BJ (cell line): ENCODE measurements at places on chromosomes 11 and 22.

GRCh38 chr11:66073669-66074068, 3.6 kb downstream of the PACS1 start:
- no peak for DNase-seq

DNA sequence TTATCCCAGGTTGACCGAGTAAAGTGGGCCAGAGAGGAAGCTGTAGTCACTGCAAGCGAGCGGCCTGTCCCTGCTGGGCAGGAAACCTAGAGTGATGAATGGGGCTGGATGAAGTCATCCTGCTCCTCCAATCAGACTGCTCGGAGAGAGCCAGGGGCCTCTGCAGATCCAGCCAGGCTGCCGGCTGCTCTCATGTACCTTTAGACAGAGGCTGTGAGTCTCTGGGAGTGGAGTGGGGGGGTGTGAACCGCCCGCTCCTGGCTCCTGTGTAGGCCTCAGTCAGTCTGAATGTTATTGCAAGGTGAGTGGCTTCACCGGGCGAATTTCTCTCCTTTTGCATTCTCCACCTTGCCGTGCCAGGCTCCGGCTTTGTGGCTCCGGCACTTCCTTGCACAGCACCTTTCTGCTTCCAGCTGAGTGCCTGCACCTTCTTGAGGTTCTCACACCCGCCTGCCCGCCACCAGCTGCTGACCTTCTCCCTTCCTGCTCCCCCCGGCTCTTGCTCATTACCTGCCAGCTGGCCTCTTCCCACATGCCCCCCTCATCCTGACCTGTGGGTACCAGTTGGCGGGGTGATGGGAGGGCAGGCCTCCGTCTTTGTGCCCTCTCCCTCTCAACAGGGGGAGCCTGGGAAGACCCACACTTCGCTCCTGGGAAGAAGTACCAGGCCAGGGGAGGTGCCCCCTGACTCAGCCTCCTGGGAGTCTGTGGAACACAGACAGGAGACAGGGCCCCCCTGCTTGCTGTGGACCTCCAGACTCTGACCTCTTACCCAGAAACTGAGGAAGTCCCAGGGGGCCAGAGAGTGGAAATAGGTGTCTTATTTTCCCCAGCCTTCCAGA, 79.9 kb downstream of the GRAMD1B start:
- no peak for DNase-seq

DNA sequence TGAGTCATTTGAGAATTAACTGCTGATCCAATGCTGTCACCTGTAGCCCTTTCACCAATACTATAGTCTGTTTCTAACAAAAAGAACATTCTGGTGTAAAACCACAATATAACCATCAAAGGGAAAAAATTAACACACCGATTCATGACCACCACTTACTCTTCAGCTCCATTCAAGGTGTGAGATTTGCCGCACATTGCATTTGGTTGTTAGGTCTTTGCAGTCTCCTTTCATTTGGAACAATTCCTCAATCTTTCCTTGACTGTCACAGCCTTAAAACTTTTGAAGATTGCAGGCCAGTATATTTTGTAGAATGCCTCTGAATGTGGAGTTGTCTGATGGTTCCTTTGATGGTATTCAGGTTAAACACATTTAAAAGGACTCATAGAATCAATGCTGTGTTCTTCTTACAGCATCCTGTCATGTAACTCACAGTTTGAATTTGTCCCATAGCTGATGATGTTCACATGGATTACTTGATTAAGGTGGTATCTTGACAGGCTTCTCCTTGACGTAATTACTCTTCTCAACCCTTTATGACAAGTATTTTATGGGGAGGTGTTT, 63.6 kb downstream of the TNRC6B start:
- no peak for DNase-seq

DNA sequence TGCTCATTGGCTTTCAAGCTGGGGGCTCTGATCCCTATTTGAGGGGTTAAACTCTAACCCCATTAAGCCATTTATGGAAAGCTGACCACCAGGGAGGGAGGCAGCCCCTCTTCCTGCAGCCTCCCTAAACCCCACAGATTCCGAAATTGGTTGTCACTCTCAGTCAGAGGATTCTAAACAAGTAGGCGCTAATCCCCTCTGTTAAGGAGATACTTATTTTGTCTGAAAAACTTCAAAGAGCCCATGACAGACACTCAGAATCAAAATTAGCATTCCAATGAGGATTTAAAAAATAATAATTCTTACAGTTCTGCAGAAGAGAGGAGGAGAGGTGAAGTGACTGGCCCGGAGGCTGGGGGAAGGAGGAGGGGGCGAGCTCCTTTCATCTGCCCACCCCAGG, 69.7 kb upstream of the LMO1 start:
- no peak for DNase-seq

- no peak for DNase-seq
Measured at GRCh38 chr22:35782504-35782903, 64.8 kb downstream of the APOL5 start.

GRCh38 chr11:89235976-89236375, 58.3 kb downstream of the TYR start:
- no peak for DNase-seq
